SW 1271 (cell line): ENCODE measurements at places on chromosomes 12 and 14.
A peak's percentile ranks its signal among the peaks of the same experiment; 100 is the strongest.

- no peak for DNase-seq
Observed at GRCh38 chr12:1811281-1811947, 9.0 kb upstream of the LRTM2 start.

DNA sequence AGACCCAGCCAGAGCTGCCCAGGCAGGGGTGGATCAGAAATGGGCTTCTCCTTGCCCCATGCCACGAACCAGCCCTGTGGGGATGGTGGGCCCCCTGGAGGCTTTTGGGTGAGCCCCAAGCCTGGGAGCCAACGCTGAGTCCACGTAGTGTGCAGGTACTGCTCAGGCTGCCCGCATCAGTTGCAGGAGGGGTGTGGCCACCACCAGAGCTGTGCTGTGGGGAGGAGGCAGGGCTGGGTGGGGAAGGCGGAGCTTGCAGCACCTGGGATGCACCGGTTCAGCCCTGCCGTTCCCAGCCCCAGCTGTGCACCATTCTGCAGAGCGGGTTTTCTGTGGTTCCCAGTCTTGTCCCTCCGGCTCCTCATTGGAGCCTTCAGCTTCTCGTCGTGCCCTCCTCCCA, 36.3 kb downstream of the IL31 start:
- DNase-seq = no peak

DNA sequence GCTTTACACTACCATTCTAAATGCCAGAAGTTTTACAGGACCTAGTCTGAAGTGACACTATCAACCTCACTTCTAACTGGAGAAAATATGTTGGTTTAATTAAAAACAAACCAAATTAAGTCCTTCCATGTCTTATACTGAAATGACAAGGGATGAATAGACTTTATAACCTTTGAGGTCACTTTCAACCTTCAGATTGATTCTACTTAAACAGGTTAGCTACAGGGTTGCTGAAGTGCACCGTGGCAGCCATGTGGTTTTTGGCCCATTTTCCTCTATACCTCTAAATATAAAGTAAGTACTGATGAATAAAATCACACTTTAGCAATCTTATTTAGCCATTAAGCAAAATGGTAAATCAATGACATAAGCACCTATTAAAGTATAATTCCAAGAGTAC, 3.9 kb downstream of the SLC38A2 start:
- DNase-seq = no peak

- DNase-seq = no peak
Observed at GRCh38 chr12:101172316-101172715, 37.7 kb downstream of the SLC5A8 start.

GRCh38 chr14:41532255-41532654, 74.4 kb upstream of the LRFN5 start:
- no peak for DNase-seq

DNA sequence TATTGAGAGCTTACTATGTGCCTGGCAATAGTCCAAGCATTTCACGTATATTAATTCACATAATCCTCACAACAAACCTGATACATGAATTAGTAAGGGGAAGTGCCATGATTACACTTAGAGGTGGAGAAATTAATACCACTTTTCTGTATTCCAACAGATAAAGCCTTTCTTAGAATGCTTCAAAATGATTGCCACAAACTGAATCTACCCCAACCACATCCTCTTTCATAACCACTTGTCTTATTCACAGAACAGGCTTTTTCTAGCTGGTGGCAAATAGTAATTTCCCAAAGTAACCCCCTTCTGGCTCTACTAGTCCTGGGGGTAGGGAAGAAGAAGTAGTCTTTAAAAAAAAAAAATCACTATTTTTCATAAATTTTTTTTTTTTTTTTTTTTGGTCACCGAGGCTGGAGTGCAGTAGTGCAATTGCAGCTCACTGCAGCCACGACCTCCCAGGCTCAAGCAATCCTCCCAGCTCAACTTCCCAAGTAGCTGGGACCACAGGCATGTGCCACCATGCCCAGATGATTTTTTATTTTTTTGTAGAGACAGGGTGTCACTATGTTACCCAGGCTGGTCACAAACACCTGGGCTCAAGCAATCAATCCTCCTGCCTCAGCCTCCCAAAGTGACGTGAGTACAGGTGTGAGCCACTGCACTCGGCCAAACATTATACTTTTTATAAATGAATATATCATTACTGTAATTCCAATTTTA, 59.0 kb upstream of the ARID2 start:
- DNase-seq = no peak

GRCh38 chr14:105154476-105154871, 14.1 kb downstream of the JAG2 start:
- DNase-seq = no peak

GRCh38 chr12:111451649-111452129, 46.0 kb downstream of the SH2B3 start:
- no peak for DNase-seq

GRCh38 chr14:74647678-74648461, 35.8 kb upstream of the LTBP2 start:
- no peak for DNase-seq

- peak; percentile 42 for DNase-seq
Observed at GRCh38 chr12:8045952-8046944, 13.7 kb downstream of the FOXJ2 start.

GRCh38 chr12:16163901-16164300, 113.6 kb downstream of the SLC15A5 start:
- no peak for DNase-seq

GRCh38 chr12:42603246-42603990, 13.9 kb upstream of the PRICKLE1 start:
- DNase-seq = no peak

- DNase-seq = no peak
Observed at GRCh38 chr12:124586756-124587155, 19.3 kb upstream of the NCOR2 start.

DNA sequence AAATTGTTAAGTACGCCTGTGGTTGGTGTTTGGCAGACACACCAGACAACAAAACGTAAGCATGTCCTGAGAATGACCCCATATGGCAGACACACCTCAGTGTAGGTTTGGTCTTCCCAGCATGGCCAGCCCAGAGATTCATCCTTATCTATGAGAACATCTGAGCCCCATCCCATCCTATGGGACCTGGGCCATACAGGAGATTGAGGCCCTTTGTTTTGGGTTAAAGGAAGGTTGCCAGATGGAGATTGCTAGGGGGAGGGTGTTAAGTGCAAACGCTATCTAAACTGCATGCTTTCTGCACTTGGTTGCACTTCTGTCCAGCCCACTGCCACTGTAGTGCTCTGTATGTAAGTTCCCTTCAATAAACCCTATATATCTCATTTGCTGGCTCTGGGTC, 4.1 kb upstream of the PCNX4 start:
- DNase-seq = no peak

GRCh38 chr12:96548384-96548783, 59.0 kb downstream of the CFAP54 start:
- no peak for DNase-seq

GRCh38 chr14:48349689-48350088, 674.3 kb upstream of the MDGA2 start:
- no peak for DNase-seq

- no peak for DNase-seq
Observed at GRCh38 chr14:75539162-75539560, 16.9 kb downstream of the BATF start.
